ENCODE measurements at places on chromosomes 12 and 14.

- no peak for DNase-seq
Measured at GRCh38 chr12:45708901-45709300, 20.6 kb upstream of the ARID2 start.

DNA sequence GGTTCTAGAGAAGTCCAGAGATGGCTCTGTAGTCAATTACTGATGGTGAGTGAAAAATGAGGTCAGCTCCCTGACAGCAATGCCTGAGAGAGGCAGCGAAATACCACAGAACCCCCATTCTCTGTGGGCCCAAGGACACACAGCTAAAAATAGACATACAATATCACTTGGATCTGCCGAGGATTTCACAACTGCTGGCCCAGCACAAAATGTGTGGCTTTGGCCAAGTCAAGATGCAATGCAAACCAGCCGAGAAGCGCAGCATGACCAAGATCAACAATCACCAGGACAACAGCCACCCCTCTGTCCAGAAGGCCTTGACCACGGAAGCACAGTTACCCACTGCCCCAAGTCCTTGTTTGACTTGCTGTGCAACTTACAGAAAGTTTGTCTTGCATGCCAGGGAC lies 52.2 kb downstream of the CKAP4 start:
- DNase-seq = peak; percentile 95

GRCh38 chr14:57833323-57833722 lies 32.6 kb downstream of the SLC35F4 start:
- DNase-seq = peak; percentile 85

- DNase-seq = no peak
Measured at GRCh38 chr12:45433441-45433868, 217.6 kb downstream of the ANO6 start.

DNA sequence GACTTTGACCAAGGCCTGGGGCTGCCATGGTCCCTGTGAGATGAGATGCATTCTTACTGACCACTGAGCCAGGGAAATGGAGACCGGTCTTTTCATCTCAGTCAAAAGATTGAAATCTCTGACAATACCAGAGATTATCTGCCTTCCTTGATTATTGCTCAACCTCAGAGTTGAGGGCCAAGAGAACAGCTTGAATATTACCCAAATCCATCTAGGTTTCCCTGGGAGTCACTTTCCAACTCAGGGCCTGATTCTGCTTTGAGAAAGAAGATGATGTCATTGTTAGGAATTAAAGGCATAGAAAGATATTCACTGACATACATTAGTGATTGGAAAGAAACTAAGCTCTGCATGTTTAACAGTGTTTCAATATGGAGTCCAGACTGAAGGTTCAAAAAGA lies 515.9 kb upstream of the TBX3 start:
- DNase-seq = peak; percentile 55

- no peak for DNase-seq
Measured at GRCh38 chr12:30959778-30960177, 33.2 kb downstream of the TSPAN11 start.

DNA sequence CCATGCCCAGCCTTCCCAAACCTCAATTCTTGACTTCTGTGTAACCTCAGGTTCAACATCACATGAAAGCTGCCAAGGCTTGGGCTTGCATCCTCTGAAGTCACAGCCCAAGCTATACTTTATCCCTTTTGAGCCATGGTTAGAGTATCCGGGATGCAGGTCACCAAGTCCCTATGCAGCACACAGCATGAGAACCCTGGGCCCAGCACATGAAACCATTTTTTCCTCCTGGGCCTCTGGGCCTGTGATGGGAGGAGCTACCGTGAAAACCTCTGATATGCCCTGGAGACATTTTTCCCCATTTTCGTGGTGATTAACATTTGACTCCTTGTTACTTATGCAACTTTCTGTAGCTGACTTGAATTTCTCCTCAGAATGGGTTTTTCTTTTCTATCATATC lies 25.8 kb upstream of the DIO2 start:
- no peak for DNase-seq

DNA sequence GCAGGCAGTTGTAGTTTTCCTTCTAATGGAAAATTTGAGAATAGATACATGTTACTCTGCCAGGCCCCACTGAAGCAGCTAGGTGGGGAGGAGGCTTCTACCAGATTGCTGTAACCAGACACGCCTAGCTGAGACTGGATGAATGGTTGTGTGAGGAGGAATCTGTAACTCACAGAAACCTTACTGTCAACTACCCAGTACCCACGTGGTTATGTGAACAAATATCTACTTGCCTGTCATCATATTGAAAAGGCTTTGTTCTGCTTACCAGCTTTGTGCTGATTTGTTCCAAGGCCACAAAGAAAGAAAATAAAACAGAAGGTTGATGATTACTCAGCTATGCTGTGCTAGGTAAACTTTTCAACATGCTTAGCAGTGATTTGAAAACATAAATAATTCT lies 167.2 kb downstream of the CAPZA3 start:
- no peak for DNase-seq

DNA sequence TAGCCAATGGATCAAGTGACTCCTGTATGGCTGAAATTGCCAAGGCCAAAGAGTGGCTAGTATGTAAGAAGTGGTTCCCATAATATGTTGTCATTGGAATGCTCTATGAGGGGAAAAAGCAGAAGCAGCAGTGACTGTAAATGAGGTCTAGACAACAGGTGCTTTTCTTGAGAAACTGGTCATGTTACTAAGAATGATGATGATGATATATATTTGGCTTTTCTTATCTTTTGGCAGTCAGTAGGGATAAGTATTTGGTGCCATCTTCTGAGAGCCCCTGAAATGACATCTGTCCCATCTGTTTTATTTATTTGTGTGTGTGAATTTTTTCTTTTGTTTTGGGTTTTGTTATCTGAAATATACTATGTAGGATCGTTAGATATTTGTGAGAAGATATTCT lies 141.7 kb downstream of the SYT1 start:
- DNase-seq = peak; percentile 19

GRCh38 chr12:47820631-47821345 lies 1.1 kb upstream of the HDAC7 start:
- peak; percentile 99 for DNase-seq

DNA sequence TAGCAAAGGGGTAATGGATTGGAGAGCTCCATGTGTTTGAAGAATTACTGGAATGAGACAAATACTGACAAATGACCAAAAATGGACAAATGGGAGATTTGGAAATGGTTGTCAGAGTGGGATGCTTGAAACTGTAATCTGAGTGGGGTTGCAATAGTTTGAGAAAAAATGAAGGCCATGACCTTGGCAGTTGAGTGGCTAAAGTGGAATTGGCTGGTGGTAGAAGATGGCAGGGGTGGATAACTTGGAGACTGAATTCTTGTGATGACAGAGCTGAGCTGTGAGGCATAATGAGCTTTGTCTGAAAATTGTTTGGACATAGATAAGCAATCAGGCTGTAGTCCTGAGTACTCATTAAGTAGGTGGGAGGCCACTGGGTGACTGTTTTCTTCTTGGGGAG lies 222.5 kb upstream of the PRICKLE1 start:
- peak; percentile 84 for DNase-seq

GRCh38 chr12:28130625-28131598 lies 59.3 kb upstream of the CCDC91 start:
- peak; percentile 99 for DNase-seq

GRCh38 chr12:56787498-56787897 lies 24.4 kb downstream of the HSD17B6 start:
- DNase-seq = no peak

GRCh38 chr14:35400648-35401421 lies 3.7 kb downstream of the NFKBIA start:
- no peak for DNase-seq

GRCh38 chr12:39572551-39572950 lies 47.1 kb downstream of the ABCD2 start:
- DNase-seq = no peak

DNA sequence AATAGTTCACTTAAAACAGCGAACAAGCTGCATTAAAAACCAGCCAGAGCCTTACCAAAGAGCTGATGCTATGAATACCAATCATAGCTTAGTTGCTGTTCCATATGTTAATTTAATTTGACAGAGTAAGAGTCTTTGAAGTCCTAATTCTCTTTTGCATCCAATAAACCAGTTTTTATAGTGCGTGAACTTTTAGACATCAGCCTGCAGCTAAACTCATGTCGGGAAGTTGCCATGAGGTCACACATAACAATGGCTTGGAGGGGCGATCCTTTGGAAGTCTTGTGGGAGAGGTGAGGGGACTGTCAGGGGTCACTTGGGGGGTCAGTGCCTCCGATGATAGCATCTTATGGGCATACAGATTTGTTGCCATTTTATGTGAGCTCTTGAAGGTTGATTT lies 81.7 kb downstream of the HMGA2 start:
- DNase-seq = no peak

- peak; percentile 95 for DNase-seq
Measured at GRCh38 chr14:99755629-99756603, 37.3 kb upstream of the EML1 start.

DNA sequence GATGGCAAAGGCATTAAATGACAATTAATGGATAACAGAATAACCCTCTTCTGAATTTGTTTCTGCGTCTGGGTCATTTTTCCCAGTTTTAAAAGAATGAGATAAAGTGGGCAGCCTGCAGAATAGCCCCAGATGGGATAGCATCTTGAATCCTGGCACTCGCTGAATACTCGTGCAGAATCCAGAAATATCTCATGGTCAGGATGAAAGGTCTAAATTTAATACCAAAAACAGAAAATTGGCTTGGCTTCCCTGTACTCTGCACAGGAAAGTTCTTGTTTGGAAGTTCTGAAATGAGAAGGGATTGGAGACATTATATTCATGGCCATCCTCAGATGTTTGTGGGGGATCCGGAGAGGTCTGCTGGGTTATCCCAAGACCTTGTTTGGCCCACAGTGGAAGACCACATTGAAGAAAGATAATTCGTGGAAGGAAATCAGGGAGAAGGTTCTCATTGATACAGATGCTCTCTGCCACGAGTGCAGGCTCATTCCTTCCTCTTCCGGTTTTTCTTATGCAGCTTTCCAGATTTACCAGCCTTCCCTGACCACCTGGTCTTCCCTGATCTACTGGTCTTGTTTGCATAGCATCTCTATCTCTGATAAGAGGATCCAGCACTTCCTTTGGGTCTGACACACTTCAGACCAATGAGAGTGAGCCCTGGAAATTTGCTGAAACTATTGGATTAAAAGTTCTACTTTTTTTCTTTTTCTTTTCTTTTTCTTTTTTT lies 6.0 kb upstream of the IFT81 start:
- no peak for DNase-seq

DNA sequence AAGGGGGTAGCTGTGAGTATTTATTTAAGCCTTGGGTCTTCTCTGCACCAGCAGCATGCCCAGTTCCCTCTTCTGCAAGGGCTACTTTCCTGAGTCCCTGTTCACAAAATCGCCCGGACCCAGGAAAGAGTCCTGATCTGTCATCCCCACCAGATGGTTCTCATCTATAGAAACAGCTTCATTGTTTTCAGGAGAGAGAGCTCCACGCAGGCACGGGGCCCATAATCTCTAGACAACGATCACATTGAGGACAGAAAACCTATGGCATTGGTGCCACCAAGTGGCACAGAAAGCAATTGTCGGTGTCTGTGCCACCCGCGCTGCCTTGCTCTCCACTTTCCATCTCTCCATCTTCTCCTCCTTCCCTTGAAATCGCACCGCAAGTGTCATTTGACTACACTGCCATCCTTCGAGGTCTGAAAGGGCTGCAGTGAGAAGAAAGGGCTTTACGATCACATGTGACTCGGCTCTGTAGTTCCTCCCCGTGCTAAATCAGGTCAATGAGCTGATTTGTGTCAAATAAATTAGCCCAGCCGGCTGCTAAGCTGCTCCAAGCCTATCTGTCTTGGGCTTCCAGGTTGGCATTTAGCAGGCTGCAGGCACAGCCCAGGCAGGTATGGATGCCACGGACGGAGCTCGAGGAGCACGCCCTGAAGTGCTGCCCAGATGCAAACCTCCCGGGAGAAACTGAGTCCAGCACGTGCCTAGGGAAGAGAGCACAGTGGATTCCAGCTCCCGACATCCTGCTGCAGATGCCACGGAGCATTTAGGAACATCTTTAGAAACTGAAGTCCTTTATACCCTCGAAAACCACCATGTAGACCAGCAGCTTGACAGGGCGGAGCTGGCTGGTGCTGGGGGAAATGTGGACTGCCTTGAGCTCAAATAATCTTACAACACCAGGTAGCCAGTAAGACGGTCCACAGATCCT lies 28.8 kb downstream of the SPRING1 start:
- peak; percentile 75 for DNase-seq

GRCh38 chr12:9944391-9944790 lies 12.2 kb upstream of the CLEC2A start:
- DNase-seq = no peak

- DNase-seq = no peak
Measured at GRCh38 chr14:22929961-22930364, 787 bp upstream of the PRMT5 start.

GRCh38 chr12:104856531-104856930 lies 101.6 kb downstream of the SLC41A2 start:
- DNase-seq = no peak

DNA sequence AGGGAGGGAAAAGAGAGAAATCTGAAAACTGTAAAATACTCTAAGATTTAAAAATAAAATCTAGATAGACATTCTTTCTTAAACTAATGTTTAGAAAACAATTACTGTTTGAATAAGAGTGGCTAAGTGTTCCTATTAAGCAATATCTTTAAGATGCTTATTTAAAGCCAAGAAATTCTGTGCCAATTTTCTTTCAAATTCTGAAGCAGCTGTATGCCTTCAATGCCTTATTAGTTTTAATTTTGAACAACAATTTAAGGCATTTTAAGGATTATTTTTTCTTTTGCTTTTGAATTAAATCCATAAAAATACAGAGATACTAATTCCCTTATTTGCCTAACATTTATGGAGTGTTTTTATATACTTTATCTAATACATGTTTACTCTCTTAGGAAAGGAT lies 50.3 kb upstream of the KITLG start:
- DNase-seq = no peak

GRCh38 chr12:18935371-18935965 lies 194.1 kb upstream of the PLEKHA5 start:
- DNase-seq = no peak

DNA sequence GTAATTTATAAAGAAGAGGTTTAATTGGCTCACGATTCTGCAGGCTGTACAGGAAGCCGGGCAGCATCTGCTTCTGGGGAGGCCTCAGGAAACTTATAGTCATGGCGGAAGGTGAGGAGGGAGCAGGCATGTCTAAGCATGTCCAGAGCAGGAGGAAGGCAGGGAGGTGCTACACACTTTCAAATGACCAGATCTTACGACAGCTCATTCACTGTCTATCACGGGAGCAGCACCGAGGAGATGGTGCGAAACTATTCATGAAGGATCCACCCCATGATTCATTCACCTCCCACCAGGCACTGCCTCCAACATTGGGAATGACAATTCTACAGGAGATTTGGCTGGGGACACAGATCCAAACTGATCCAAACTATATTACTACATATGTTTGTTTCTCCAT lies 10.0 kb downstream of the SFSWAP start:
- no peak for DNase-seq

DNA sequence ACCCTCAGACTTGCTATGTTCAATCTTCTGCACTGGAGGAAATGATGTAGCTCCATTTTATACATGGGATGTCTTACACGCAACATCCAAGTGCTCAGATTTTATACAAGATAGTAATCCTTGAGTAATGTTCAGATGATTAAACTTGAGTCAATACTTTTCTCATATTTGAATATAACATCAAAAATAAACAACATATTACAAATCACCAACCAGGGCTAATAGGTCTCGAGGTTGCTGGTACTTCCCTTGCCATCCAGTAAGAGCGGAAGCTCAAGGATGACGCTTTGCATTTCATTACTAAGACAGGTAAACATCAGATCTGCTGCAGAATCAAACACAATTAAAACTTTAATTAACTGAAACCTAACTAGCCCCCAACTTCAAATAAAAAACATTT lies 97.3 kb downstream of the FOXN3 start:
- DNase-seq = no peak

GRCh38 chr12:85029456-85029855 lies 6.6 kb downstream of the TSPAN19 start:
- DNase-seq = peak; percentile 30

Data from EH (cell line).